ENCODE measurements at places on chromosomes 7 and 10.

DNA sequence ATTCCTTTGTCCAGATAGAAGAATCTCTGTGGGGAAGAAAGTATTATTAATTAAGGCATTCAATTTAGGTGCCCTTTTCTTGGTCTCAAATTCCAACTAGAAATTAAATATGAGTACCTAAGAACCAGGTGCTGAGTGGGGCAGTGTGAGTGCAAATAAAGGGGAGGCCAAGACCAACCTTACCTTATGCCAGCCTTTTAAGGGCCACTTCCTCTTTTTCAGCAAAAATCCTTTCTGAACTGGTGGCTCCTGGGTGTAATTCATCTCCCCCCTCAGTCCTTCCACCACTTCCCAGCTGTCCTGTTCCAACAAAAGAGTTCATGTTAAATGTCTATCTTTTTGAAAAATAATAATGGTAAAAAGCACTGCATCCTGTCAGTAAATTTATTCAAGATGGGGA is 108.2 kb downstream of the OSBPL3 start:
- DNase-seq: no peak

DNA sequence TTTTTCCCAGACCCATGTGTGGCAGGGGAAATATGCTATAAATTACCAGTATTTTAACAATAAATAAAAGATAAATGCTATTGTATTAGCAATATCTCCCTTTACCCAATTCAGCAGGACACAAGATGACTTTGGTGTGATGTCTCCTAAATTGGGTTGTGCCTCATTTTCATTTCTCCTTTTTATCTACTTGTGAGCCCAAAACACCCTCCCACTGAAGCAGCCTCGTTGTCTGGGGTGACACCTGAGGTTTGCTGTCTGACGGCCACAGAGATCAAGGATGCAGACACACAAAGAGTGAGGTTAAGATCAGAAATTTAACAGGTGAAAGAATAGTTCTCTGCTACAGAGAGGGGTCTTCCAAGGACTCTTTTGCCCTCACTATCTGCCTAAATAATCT is 27.1 kb upstream of the CC2D2B start:
- DNase-seq: no peak

DNA sequence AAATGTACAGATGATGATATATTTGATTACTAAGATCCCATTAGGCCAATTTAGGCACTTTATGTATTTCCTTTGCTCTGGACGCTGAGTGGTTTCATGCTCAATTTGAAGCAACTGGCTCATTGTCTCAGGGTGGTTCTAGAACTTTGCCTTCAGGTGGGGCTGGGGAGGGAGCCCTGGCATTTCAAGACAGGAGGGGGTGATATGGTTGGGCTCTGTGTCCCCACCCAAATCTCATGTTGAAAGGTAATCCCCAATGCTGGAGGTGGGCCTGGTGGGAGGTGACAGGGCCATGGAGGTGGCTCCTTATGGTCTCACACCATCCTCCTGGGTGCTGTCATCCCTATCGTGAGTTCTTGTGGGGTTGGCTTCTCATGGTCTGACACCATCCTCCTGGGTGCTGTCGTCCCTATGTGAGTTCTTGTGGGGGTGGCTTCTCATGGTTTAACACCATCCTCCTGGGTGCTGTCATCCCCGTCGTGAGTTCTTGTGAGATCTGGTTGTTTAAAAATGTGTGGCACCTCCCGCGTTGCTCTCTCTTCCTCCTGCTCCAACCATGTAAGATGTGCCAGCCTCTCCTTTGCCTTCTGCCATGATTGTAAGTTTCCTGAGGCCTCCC is 151.5 kb upstream of the KLF6 start:
- no peak for DNase-seq

- DNase-seq: no peak
Measured at GRCh38 chr7:33873518-33873917, 31.8 kb upstream of the BMPER start.

GRCh38 chr7:107909445-107909844 is 18.5 kb downstream of the DLD start:
- no peak for DNase-seq

GRCh38 chr10:96512524-96513304 is 1.0 kb downstream of the TLL2 start:
- DNase-seq: no peak

- no peak for DNase-seq
Measured at GRCh38 chr10:114911052-114911711, 26.8 kb upstream of the TRUB1 start.

GRCh38 chr10:122239578-122240257 is 31.4 kb upstream of the BTBD16 start:
- no peak for DNase-seq

- DNase-seq: no peak
Measured at GRCh38 chr10:44571701-44572100, 186.8 kb upstream of the CXCL12 start.

GRCh38 chr7:102030696-102031095 is 213.3 kb downstream of the CUX1 start:
- DNase-seq: no peak

GRCh38 chr10:114372179-114372578 is 32.1 kb downstream of the AFAP1L2 start:
- DNase-seq: no peak

DNA sequence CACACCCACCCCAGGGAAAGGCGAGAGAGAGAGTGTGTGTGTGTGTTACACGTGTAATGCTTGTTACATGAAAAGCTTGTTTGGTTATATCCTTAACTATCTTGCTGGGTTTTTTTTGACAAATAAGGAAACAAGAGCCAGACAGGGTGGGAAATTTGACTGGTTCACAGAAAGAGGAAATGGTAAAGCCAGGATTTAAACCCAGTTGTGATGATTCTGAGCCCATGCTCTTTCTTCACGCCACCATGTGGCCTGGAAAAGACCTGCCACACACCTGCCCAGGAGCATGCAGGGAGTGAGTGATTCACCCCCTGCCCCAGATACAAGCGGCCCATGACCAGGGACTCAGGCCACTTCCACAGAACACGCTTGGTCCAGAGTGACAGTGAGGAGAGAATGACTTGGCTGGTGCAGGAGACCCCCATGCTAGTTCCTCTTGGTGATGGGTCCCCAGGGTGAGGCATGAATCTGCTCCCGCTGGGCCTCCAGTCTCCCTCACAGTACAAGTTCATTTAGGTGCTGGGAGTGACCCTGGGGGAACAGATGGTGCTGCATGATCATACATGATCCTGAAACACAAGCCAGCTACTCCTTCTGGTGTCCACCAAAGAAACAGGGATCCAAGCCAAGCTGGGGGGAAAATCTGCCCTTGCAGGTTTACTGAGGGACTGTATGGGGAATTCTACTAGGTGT is 21.0 kb upstream of the EIF5AL1 start:
- DNase-seq: no peak

- no peak for DNase-seq
Measured at GRCh38 chr7:113394856-113395255, 276.5 kb upstream of the SMIM30 start.

DNA sequence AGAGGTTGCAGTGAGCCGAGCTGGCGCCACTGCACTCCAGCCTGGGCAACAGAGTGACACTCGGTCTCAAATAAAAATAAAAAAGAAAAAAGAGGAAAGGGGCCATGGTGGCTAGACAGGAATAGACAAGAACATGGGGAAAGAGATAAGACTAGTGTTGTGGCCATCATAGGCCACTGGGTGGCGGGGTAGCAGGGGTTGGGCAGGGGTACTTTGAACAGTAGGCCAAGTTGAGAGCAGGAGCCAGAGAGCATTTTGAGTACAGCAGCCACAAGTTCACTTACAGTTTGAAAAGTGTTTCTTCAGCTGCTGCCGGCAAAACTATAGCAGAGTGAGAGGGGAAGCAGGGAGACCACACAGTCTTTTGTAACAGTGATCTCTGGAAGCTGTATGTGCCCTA is 656.0 kb downstream of the CNTNAP2 start:
- no peak for DNase-seq

GRCh38 chr7:32858648-32859047 is 32.9 kb downstream of the KBTBD2 start:
- DNase-seq: no peak

DNA sequence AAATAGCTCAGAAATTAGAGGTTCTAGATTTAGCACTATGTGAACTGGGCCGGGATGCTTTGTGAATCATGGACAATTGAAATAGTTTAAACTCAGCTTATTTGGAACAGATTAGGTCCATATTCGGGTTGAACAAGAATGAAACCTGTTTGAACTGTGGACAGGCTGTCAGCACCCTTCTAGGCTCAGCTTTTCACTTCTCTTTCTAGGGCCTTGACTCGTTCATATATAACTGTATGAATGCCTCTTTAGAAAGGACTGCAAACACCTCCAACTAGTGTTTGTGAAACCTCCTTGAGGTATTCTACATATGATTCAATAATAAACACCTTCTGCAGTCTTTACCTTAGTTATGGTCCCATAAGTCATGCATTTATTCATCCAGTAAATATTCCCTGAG is 115.6 kb downstream of the REEP3 start:
- no peak for DNase-seq

DNA sequence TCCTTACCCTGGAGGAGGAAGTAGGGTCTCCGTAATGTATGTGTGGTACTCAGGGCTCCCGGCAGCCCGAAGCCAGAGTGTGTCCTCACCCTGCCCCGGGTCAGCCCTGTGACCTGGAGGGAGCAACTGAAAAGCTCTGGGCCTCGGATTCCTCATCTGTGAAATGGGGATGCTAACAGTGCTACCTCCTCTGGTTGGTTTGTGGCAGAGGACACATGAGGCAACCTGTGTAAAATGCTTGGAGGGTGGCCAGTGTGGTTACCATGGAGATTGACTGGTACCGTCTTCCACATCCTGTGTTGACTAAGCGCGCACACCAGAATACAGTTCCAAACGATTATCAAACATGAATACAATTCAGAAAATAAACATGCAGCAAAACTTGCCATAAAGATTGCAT is 163.8 kb upstream of the KLF6 start:
- no peak for DNase-seq

- no peak for DNase-seq
Measured at GRCh38 chr7:134856091-134856490, 76.7 kb downstream of the CALD1 start.

GRCh38 chr7:101081432-101081831 is 3.8 kb upstream of the TRIM56 start:
- no peak for DNase-seq

DNA sequence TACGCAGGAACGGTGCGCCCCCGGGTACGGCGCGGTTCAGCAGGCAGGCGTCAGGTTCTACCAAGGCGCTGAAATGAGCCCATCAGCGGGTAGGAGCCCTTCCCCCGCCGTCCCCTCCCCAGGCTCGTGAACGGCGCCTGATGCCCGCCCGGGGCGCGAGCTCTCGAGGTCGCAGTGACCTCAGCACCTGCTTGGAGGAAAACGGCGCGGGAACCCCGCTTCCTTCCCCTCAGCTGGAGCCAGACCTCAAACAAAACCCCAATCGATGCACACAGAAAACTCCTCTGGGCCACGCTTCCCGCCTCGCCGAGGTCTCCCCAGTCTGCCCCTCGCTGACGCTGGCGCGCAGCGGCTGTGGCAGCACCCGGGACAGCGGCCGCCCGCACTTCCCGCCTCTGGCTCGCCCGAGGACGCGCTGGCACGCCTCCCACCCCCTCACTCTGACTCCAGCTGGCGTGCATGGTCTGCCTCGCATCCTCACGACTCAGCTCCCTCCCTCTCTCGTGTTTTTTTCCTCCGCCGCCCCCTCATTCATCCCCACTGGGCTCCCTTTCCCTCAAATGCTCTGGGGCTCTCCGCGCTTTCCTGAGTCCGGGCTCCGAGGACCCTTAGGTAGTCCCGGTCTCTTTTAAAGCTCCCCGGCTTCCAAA is 514 bp upstream of the GAD2 start:
- DNase-seq: no peak

DNA sequence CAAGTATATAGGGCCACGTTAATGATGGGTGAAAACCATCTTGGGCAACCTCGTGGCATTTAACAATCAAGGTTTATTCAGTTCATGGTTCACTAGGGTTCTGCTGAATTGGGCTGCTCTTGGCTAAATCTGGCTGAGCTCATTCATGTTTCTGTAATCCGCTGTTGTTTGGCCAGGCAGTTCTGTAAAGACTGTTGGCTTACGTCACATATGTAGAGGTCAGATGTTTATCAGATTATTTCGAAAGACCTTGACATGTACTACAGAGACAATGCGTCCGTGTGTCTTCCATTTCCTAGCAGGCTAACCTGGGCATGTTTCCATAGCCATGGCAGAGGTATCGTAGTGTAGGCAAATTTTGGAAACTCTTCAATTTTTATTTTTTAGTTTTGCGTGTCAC is 190.0 kb upstream of the ZWINT start:
- no peak for DNase-seq

GRCh38 chr10:1629326-1630198 is 107.8 kb downstream of the ADARB2 start:
- DNase-seq: no peak

- DNase-seq: no peak
Measured at GRCh38 chr7:100432621-100433275, 3.1 kb downstream of the MEPCE start.

All from nucleus accumbens (tissue), 56 donors.